ENCODE measurements at places on chromosomes 3 and 15.

GRCh38 chr15:55659481-55659880, 71.3 kb upstream of the PYGO1 start:
- no peak for DNase-seq

- peak; percentile 45 for DNase-seq
These were observed 48.0 kb upstream of the TSPAN3 start for GRCh38 chr15:77118882-77119321.

DNA sequence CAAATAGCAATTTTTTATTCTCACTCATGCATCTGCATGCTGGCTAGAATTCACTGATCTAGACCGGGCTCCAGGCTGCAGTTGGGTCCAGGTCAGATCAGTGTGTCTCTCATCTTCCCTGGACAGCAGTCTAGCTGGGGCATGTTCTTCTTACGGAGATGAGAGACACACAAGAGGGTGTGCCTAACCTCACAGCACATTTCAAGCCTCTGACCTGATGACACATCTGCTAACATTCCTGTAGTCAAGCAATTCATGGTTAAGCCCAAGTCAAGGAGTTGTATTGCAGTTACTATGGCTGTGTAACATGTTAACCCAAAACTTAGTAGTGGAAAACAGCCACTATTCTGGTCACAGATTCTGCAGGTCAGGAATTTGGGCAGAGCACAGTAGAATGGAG, 13.1 kb downstream of the BSN start:
- no peak for DNase-seq

GRCh38 chr15:43440721-43441281, 52.2 kb downstream of the TP53BP1 start:
- DNase-seq: no peak

GRCh38 chr3:136404056-136404455, 153.9 kb downstream of the PCCB start:
- DNase-seq: no peak

DNA sequence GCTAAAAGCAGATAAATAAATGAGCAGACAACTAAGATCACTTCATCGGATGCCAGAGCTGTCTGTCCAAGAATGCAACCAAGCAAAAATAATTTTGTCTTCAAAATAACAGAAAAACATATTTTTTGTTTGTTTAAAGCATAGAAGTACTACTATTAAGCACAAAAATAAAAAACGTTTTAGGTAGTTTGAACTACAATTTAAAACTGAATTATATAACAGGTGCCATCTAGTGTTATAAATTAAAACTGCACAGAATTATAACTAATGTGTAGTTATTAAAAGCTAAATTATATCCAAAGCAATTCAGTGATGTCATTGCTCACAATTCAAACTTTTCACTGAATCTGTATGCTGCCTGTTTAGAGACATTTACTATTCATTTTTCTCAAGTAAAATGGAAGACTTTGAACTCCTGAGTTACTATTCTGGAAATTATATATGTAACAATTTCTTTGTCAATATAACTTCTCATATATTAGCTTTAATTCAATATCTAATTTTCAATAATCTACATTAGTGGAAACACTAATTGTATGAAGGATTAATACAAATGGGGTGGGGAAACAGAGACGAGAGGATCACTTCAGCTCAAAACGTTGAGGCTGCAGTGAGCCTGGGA, 29.5 kb downstream of the LINS1 start:
- DNase-seq: no peak

DNA sequence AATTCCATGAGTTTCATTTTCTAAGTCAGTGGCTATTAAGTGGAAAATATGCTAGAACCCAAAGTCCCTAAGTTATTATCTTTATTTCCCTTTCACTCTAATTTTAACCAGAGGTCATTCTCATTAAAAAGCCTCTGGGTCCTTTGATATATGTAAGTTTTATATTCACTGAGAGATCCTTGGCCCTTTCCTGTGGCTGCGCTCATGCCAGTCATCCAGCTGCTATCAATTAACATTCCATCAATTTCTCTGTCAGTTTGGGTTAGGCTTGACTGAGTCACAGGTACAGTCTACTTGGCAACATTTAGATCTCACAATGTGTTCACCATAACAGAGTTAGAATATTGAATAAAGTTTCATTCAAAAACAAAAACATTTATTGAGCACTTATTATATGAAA, 58.0 kb upstream of the FBN1 start:
- DNase-seq: no peak

- DNase-seq: no peak
These were observed 16.4 kb upstream of the ALDH1A2 start for GRCh38 chr15:58081891-58082290.

GRCh38 chr3:89217148-89217685, 109.8 kb downstream of the EPHA3 start:
- no peak for DNase-seq

GRCh38 chr3:23241256-23241655, 38.1 kb downstream of the UBE2E2 start:
- DNase-seq: no peak

DNA sequence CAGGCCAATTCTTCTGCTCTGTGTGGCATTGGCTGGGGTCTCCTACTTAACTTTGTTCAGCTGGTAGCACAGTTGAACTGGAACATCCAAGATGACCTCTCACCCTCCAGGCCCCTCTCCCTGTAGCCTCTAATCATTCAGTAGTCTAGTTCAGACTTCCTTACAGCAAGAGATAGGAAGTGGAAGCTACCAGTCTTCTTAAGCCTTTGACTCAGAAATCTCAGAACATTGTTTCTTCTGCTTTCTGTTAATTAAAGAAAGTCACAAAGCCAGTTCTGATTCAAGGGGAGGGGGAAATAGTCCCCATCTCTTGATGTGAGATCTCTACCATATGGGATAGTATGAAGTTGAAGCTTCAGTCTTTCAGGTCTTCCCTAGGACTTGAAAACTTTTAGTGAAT, 18.8 kb upstream of the SACM1L start:
- no peak for DNase-seq

DNA sequence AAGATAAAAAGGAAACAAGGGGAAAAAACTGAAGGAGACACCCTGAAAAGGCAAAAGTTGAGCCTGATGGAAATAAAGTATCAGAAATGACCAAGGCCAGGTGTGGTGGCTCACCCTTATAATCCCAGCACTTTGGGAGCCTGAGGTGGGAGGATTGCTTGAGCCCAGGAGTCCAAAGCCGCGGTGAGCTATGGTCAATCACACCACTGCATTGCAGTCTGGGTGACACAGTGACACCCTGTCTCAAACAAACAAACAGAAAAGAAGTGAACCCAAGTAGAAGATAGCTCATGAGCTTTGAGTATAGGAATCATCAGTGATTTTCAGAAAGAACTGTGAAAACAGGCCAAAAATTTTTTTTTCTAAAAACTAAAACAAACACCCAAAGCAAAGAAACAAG, 26.4 kb upstream of the TBC1D23 start:
- no peak for DNase-seq

- DNase-seq: no peak
These were observed 46.2 kb downstream of the NEK11 start for GRCh38 chr3:131072845-131073244.

GRCh38 chr15:82551646-82552247, 11.5 kb upstream of the RPS17 start:
- DNase-seq: no peak

DNA sequence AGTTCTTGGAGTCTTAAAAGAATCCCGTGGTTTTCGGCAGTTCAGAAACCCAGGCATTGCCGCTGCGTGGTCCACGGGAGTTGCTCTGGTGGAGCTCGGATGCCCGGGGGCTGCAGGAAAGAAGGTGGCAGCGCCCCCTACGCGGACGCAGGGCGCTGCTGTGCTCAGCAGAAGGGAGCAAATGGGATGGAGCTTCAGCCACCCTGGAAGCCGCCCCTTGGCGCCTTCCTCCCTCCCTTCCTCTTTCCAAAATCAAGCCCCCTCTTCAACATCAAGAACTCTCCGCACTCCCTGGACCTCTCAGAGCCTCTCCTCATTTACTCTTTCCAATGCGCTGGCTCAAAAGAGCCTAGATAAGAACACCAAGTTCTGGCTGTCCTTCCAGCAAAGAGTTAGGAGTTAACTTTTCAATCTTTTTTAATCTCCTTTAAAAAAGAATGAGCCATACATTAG, 880 bp upstream of the CHRNA7 start:
- DNase-seq: no peak

- DNase-seq: no peak
These were observed 150.5 kb upstream of the THBS1 start for GRCh38 chr15:39430389-39430788.

DNA sequence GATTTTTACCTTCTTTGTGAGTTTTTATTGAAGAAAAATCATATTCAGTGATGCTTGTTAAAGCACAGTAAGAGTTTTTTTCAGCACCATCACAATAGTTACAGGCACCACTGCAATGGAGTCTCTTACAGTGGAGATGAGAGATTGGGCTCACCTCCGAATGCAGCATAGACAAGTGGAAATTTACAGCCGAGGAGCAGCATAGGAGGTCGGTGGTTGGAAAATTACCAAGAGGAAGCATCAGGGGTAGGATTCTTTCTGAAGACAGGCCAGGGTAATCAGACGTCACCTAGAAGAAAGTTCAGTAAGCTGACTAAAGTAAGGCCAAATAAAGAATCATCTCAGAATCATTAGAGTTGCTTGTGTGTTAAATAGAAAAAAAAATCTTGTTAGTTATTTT, 491.6 kb downstream of the RBMS3 start:
- DNase-seq: no peak

DNA sequence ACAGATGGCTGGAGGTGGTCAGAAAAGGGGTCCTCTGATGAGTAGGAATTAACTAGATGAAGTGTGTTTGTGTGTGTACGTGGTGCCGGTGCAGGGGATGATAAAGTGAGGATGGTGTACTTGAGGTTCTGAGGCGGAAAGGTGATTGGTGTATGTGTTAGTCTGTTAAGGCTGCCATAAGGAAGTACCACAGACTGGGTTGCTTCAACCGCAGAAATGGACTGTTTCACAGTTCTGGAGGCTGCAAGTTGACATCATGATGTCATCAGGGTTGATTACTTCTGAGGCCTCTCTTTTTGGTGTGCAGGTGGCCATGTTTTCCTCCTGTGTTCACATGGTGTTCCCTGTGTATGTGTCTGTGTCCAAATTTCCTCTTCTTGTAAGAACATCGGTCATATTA, 202.4 kb upstream of the RGMA start:
- no peak for DNase-seq

DNA sequence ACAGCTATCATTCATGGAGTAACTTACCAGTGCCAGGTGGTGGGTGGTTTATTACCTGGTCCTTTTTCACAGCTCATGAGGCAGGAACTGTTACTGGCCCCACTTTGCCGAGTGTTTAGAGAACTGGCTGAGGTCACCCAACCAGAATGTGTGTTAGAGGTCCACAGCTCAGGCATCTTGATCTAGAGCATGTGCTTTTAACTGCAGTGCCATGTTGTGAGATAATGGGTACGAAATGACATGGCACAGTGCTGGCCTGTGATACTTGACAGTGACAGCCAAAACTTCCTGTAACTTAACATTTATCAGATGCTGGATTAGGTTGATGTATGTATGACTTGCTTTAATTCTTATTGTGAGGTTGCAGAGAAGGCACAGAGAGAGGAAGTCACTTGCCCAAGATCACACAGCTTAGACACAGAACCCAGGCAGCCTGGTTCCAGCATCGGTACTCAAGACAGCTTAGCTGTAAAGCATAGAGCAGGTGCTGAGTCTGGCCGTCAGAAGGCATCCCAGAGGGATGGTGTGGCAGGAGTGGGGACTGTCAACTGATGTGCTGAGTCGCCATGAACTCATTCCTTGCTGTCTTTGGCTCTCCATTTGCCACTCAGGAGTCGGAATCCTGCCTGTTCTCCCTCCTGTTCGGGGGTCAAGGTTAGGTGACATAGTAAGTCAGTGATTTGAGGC, 9.6 kb downstream of the MCM2 start:
- DNase-seq: no peak

- no peak for DNase-seq
These were observed 13.9 kb downstream of the BTBD1 start for GRCh38 chr15:83053151-83053550.

- DNase-seq: no peak
These were observed 88.0 kb downstream of the NUP210 start for GRCh38 chr3:13332158-13332557.

DNA sequence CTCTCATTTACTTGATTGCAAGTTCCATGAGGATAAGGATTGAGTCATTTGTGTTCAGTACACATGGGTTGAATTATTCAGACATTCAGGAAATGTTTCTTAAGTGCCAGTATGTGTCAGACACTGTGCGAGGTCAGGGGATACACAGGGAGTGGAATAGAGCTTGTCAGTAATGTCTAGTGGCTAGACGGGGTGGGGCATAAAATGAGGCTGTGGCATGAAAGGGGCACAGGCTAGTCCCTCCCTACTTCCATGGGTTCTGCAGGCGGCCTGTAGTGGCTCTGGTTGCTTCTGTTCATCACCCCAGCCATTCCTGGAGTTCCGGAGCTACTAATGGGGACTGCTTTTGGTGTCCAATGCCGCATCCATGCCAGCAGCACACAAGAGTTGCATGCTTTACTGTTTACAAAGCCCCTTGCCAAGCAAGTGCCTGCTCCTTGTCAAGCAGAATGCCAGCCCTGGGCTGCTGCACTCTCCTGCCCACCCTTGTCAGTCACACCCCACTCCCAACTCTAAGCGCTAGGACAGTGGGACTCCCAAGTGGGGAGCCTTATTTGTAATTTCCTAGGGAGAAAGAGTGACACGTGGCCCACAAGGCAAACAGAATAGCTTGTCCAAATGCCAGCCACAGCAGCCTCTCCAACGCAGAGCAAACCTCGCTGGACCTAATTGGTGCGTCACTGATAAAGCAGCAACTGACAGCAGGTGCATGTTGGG, 70.8 kb downstream of the RAB11A start:
- no peak for DNase-seq

DNA sequence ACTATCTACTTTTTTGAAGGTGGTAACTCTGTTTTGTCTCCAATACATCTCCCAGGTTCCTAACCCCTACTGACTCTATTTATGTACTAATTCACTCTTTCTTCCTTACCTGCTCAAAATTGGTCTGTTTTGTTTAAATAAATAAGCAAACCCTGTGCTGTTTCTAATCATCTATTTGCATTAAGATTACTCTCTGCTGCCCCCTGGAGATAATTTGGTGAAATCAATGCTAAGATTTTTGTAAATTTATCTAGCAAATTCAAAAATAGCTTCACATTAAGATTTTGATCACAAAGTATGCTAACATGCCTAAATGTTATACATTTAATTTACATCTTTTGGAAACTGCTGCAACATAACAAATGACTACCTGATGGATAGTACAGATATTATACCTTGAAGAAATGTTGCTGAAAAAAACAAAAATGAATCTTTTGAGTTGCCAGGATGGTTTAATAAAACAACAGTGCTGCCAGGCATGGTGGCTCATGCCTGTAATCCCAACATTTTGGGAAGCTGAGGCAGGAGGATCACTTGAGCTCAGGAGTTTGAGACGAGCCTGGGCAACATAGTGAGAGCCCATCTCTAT, 4.4 kb upstream of the CD200R1 start:
- DNase-seq: peak; percentile 23

GRCh38 chr15:69424748-69425413, 10.7 kb downstream of the KIF23 start:
- DNase-seq: no peak
